ENCODE measurements at places on chromosomes 1 and 21.

DNA sequence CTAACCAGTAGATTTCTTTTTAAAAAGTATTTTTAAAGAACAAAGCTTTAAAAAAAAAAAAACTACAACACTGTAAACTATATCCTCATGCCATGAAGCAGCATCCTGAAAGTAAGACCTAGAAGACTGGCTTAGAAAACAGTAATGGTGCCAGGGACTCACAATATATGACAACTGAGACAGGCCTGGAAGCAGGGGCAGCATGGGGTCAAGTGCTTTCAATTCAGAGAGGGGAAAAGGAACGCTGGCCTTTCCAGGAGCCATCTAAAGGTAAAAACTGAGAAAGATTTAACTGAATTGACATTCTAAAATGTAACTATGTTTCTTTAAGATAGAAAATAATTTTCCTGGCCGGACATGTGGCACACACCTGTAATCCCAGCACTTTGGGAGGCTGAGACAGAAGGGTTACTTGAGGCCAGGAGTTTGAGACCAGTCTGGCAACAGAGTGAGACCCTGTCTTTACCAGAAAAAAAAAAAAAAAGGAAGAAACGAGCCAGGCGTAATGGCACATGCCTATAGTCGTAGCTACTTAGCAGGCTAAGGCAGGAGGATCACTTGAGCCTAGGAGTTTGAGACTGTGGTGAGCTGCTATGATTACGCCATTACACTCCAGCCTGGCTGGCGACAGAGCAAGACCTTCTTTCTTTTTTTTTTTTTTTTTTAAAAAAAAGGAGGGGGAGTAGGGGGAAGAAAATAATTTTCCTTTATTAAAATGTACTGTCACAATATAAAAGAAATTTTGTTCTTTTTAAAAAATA lies 54.1 kb downstream of the SLC35D1 start:
- no peak for DNase-seq

DNA sequence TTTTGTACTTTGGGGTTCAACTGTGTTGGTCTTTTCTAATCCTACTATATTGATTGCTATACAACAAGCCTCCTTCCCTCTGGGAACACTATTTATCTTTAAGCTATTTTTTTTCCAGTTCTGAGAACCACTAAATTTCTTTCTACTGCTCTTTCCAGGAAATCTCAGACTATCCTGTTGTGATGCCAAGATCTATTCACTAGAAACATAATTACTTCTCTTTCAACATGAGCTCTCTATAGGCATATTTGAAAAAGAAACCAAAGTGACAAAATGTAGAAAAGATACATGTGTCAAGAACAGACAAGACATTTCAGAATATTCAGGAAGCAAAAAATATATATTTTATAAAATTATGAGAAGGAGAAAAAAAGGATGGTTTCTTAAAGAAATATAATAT lies 82.9 kb downstream of the SLC44A5 start:
- DNase-seq = no peak

DNA sequence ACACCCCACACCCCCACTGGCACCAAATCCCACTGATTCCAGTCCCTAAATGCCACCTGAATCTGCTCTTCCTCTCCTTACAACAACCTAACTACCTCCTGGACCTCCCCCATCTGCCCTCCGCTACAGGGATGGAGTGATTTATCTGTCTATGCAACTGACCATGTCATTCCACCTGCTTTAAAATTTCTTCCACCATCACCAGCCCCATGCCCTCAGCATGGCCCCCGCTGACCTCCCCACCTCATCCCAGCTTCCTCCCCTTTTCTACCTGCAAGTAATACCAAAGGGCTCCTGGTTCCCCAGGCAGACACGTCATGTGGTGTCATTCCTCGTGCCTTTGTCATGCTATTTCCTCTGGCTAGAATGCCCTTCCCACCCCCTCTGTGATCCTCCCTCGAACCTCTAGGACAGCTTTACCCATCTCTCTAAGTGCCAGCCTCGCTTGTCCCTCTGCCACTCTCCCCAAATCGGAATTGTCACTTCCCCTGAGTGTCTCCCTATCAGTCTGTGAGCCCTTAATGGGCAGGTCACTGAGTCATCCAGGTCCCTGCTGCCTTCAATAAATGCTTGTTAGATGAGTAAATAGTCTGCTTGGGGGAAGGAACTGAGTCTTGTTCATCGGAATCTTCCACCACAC lies 3.7 kb downstream of the GJB4 start:
- no peak for DNase-seq

DNA sequence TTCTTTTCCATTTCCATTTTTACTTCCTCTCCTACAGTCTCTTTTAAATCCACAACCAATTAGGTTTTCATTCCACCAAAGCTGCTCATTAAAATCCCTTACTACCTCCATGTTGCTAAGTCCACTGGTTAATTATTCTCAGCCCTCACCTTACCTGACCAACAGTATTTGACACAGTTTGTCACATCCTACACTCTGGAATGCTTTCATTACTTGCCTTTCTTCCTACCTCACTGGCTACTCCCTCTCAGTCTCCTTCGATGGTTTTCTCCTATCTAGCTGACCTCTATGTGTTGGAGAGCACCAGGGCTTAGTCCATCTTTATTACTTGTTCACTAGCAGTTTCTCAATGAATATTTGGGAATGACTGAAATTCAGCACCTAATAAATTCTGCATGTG lies 78.6 kb downstream of the NME7 start:
- DNase-seq = no peak

DNA sequence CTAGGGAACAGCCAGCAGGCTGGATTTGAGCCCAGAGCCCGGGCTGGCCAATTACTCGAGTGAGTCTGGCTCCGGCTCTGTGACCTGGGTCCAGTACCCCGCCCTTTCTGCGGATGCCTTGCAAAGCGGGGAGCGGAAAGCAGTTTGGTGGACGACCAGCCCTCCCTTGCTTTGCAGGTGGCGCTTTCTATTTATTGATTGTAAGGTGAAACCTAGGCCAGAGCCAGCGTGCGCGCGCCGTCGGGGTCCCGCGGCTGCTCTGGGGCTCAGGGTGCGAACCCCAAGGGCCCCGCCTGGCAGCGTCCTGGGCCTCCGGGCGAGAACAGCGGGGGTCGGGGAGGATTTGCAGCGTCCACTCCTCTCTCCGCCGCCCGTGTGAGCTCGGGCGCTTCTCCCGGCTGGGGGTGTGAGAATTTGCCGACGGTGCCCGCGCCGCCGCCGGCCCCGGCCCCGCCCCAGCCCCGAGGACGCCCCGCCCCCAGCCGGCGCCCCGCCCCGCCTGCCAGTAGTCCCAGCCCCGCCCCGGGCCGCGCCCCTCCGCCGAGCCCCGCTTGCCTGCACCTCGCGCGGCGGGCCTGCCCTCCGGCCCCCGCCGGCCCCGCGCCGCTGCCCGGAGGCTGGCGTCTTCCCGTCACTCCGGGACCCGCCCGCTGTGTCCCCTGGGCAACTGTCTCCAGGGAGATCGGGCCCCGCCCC lies 37.6 kb downstream of the PIK3CD start:
- DNase-seq = peak; percentile 78

GRCh38 chr1:38344716-38345115 lies 298.1 kb upstream of the POU3F1 start:
- no peak for DNase-seq

- DNase-seq = peak; percentile 49
Observed at GRCh38 chr1:16151196-16151994, 4.5 kb downstream of the EPHA2 start.

DNA sequence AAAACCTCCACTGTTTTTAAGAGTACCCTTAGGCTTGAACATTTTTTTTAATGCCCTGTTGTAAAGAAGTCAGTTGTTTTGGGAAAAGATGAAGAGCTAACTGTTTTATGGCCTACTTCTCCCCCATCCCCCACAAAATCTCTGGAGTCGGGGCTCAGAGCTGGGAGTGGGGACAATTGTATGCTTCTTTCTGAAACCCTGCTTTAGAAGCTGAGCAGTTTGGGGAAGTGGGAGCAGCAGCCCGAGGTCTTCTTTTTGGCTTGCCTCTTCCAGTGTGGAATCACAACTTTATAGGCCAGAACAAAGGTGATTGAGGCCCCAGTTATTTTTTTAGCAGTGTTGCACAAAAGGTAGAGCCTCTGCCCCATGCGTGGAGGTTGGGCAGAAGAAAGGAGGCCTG lies 25.2 kb downstream of the PPP2R5A start:
- no peak for DNase-seq

GRCh38 chr1:91877574-91878208 lies 8.3 kb downstream of the TGFBR3 start:
- DNase-seq = peak; percentile 38

GRCh38 chr1:93629101-93630059 lies 52.3 kb downstream of the BCAR3 start:
- DNase-seq = peak; percentile 78

- DNase-seq = peak; percentile 62
Observed at GRCh38 chr1:66331658-66332547, 202.1 kb upstream of the SGIP1 start.
